Hepatocyte (in vitro differentiated cells): ENCODE measurements at places on chromosomes 5 and 9.

- no peak for DNase-seq
Measured at GRCh38 chr5:72380492-72381274, 60.5 kb downstream of the PTCD2 start.

GRCh38 chr9:14156046-14156445 is 157.9 kb downstream of the NFIB start:
- DNase-seq = no peak

DNA sequence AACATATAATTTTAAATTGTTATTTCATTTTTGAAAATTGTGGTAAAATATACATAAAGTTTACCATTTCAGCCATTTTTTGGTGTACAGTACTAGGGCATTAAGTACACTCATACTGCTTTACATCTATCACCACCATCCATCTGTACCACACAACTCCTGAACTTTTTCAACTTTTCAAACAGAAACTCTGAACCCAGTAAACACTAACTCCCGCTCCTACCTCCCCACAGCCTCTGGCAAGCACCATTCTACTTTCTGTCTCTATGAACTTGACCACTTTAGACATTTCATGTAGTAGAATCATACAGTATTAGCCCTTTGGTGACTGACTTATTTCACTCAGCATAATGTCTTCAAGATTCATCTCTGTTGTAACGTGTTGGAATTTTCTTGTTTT is 8.4 kb upstream of the SLC45A2 start:
- no peak for DNase-seq

GRCh38 chr5:78889369-78890140 is 95.6 kb downstream of the ARSB start:
- DNase-seq = no peak

DNA sequence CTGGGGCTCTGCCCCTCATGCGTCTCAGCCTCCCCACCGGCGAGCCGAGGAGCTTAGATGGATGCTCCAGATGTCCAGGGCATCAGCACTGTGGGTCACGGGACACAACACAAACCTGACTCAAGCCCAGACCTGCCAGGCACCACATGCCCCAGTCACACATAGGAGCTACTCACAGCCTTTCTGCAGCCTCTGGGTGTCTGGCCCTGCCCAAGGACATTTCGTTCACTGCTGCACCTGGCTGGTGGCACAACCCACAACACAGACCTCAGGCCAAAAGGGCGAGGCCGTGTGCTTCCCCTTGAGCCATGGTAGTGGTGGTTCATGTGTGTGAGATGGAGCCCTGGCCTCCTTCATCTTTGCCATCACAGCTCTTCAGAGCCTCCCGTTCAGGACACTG is 89.6 kb upstream of the FCN2 start:
- no peak for DNase-seq

DNA sequence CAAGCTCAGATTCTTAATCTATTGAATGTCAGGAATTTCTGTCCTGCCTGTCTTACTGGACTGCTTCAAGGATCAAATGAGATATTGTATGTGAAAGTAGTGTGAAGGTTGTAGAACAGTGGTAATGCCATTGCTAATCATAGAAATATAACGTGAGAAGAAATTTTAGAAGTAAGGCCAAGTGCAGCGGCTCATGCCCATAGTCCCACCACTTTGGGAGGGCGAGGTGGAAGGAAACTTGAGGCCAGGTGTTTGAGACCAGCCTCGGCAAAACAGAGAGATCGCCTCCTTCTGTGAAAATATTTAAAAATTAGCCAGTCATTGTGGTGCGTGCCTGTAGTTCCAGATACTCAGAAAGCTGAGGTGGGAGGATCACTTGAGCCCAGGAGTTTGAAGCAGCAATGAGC is 5.1 kb upstream of the HSPA5 start:
- no peak for DNase-seq

- DNase-seq = no peak
Measured at GRCh38 chr5:172173564-172174153, 14.4 kb downstream of the STK10 start.

GRCh38 chr5:115459855-115460341 is 84.7 kb downstream of the FEM1C start:
- no peak for DNase-seq
